ENCODE measurements at places on chromosomes 16 and 17.
A peak's percentile ranks its signal among the peaks of the same experiment; 100 is the strongest.

- DNase-seq = no peak
These were observed 251.6 kb upstream of the TNRC6C start for GRCh38 chr17:77706938-77707337.

DNA sequence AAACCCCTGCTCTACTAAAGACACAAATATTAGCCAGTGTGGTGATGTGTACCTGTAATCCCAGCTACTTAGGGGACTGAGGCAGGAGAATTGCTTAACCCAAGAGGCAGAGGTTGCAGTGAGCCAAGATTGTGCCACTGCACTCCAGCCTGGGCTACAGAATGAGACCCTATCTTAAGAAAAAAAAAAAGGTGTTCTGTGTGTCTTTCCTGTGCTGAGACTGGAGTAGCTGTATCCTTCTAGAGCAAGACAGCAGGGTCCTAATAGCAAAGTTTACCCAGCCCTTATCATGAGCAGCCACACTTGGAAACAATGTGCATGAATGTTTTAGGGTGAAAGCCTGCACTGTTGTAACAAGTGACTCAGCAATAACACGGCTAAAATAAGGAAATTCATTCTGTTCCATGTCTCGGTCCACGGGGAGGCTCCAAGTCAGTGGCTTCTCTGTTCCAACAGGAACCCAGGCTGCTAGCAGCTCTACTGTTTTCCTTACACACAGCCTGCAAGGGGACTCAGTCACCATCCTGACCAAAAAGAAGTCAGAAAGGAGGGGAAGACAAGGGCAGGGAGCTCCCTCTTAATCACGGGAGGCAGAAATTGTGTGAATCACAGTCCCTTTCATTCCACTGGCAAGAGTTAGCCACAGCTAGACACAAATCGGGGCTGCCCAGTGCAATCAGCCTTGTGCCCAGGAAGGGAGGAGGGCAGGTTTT is 7.1 kb upstream of the SLC5A11 start:
- DNase-seq = no peak

GRCh38 chr16:2392025-2392424 is 37.2 kb upstream of the CCNF start:
- no peak for DNase-seq

DNA sequence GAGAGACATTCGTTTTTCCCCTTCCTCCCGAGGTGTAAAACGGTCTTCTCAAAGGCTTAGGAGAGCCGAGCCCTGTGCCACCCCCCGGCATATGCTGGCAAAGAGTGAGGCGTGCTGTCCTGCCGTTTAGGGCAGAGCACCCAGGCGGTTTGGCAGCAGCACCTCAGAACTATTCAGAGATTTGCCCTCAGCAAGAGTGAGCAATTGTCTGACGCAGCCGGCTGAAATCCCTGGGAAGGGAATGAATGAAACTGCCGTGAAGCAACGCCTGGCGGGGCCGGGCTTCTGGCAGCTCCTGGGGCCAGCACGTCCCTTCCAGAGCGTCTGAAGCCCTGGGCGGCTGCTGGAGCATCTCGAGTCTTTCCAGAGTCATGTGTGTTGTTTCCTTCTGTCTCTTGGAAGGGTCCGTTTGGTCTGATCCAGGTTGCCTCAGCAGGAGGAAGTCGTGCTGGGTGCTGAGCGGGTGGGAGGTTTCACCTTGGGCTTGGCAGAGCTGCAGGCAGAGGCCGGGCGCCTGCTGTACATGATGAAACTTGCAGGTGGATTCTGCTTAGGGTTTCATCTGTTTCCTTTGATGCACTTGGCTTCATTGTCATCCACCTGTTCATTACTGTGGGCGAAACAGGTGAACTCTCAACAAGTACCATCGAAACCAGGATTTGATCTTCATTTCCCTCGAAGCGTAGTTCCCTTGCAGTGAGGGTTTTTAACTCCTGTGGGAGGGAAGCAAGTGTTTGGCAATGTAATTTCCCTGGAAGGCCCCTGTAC is 35.4 kb downstream of the TBCD start:
- no peak for DNase-seq

- DNase-seq = peak; percentile 94
These were observed 2.9 kb upstream of the FOXC2 start for GRCh38 chr16:86563469-86564345.

- DNase-seq = no peak
These were observed 24.1 kb upstream of the IL21R start for GRCh38 chr16:27377666-27378485.

DNA sequence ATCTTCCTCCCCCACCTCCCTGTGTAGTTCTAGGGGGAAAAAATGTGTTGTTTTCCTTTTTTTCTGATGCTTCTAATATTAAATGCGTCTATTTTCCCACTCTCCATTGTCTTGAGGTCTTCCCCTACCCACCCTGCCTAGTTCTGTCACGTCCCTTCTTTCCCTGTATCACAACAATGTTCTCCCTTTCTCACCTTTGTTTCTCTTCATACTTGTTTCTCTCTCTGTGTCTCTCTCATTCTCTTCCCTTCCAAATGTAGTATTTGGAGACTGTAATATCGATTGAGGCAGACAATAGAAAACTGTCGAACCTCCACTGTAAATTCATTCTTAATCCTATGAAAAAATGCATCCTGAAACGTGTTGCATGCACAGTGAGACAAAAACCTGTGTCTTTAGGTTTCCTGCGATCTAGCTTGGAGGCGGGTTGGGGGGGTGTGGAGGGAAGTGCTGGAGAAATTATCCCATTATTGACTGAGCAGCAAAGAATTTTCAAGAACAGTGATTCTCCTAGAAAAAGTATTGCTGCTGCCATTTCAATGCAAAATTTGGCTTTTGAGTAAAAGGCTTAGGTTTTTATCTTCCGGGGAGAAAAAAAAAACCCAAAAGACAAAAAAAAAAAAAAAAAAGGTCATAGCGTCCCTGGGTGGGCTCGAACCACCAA is 1.3 kb upstream of the PSMB3 start:
- no peak for DNase-seq

- DNase-seq = no peak
These were observed 9.0 kb downstream of the VPS9D1 start for GRCh38 chr16:89711601-89712273.

DNA sequence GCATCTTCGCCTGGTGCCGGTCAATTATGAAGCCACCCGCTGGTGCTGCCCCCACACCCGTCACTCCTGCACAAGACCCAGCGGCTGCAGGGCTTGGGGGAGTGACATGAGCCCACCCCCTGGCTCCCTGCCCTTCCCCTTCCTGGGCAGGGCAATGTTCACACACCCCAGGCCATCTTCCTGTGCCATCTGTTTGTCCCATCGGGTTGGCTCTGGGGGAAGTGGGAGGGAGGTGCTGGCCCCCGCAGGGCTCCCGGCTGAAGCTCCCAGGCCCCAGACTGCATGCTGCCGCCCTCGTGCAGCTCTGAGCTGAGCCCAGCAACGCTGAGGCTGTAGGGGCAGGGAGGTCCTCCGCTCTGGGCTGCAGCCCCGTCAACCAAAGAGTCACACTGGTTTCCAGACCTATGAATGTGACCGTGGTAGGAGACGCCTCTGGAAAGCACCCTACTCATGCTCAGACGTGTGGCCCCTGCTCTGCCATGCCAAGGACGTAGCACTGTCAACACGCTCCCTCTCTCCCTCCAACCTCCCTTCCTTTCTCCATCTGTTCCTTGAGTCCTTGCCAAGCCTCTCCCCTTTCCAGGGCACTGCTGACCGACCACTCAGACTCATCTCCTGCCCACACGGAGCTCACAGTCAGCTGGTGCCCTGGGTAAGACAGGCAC is 140.4 kb downstream of the ENGASE start:
- no peak for DNase-seq

GRCh38 chr16:19689342-19689741 is 28.7 kb downstream of the KNOP1 start:
- no peak for DNase-seq

GRCh38 chr17:80832266-80832676 is 159.4 kb upstream of the CHMP6 start:
- DNase-seq = no peak
